Activated naive CD8-positive, alpha-beta T cell treated with anti-CD3 and anti-CD28 coated beads, Interleukin-2, amount 50 U/mL, for 16 hours (primary cell): ENCODE measurements at places on chromosomes 4 and X.

GRCh38 chrX:33808636-33809035, 323.5 kb downstream of the FAM47A start:
- DNase-seq: no peak

DNA sequence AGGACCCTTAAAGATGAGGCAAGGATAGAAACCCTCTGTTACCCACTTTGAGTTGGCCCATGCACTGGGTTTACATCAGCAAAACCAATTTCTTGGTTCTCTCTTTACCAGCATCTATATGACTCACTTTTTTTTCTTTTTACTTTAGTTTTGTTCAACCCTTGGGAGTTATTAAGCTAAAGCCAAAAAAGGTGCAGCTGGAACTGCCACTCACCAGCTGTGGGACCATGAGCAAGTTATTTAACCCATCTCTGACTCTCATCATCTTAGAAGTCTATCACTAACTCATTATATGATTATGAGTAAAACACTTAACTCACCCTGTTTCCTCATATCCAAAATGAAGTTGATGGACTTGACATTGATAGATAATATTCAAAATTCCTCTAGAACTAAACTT, 53.4 kb downstream of the GABRB1 start:
- no peak for DNase-seq

- DNase-seq: no peak
Observed at GRCh38 chr4:10684631-10685030, at the start of gene CLNK. Gene CLNK (minus strand): TSS chr4:10684768. CDS start chr4:10667869, 16,899 bp downstream.

- no peak for DNase-seq
Observed at GRCh38 chrX:97401586-97402136, 518.0 kb downstream of the RPA4 start.

DNA sequence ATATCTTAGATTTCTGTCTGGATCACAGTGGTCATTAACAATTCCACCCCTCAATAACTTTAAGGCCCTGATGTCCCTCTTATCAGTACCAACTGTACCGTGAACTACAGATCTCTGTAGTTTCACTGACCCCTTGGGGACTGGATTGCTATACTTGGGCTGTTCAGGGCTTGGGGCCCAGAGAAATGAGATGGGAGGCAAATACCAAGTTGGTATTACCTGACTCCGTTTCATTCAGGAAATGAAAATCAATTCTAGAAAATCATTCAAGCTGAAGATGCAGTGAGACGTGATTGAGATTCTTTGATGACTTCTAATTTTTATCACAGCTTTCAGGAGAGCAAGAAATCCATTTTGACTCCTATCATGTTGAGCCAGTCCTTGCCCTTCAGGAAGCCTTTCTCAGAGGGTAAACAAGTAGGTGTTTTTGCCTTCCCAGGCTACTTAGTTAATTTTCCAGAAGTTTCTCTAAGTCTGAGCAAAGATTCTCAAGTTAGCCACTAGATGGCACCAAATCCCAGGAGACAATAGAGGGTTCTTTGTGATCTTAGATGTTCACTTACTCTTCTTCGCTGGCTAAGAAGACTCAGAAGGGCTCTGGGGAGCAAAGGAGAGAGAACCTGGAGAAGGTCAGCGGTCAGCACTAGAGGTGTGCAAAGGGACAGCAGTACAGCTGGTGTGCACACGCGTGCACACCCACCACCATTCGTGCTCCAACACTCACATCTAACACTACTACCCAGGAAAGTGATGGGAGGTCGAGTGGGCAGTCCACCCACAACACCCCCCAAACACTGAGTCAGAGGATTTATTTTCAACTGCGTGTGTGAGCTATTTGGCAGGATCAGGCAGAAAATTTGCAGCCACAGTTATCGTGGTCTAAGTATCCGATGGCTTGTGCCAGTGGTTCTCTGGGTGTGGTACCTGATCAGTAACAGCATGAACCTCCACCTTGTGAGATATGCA, 7.4 kb downstream of the HNRNPH2 start:
- DNase-seq: no peak

DNA sequence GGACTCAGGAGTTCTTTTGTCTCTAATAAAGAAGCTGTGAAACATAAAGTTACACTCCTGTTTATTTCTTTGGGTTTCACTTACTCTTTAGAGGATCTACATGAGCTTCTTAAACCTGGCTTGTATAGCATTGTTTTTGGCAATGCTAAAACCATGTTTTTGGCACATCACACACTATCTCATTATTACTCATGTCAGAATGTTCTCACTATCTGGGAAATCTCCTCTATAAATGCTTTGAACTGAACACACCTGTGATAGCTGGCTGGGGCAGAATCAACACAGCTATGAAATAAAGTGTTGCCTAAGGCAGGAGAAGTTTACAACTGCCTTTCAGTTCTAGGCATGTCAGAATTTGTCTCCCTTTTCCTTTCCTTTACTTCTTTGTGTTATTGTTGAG, 52.6 kb downstream of the SULT1B1 start:
- no peak for DNase-seq

DNA sequence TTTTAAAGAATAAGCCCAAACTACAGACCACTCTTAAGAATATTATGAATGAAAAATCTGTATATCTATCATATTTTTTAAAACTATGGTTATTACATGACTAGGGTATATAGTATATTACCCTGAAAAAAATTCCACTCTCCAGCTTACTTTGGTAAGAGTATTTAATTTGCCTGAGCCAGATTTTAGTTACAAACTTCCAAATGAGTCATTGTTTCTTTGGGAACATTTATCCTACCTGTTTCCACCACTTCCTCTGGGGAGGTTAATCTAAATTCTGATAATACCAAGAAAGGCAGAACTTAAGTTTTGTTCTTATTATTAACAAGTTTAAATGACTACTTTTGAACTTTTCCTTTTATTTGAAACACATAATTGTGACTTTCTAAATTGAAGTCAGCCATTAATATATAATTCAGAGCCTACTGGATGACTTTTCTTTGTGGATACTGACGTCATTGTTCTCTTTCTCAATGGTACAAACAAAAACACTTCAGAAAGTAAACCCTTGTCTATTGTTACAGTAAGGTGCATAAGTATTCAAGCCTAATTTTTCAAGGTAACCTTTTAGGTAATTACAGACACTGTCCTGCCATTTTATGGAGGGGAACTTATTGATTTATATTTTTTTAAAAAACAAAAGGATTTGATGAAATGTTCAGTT, 135.6 kb upstream of the TLL1 start:
- no peak for DNase-seq

- DNase-seq: no peak
Observed at GRCh38 chrX:41445171-41445570, 2.0 kb upstream of the NYX start.

DNA sequence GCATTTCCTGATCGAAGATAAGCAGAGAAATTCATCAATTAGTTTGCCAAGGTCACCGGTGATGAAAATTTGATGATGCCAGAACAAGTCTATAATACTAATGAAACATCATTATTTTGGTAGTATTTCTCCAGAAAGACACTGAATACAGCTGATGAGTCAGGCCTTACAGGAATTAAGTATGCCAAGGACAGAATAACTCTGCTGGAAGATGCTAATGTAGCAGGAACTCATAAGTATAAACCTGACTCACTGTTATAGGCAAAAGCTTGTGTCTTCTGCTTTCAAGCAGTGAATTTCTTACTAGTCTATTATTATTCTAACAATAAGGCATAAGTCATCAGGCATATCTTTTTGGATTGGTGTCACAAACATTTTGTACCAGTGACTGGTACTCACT, 1825.1 kb upstream of the IGFBP7 start:
- no peak for DNase-seq

DNA sequence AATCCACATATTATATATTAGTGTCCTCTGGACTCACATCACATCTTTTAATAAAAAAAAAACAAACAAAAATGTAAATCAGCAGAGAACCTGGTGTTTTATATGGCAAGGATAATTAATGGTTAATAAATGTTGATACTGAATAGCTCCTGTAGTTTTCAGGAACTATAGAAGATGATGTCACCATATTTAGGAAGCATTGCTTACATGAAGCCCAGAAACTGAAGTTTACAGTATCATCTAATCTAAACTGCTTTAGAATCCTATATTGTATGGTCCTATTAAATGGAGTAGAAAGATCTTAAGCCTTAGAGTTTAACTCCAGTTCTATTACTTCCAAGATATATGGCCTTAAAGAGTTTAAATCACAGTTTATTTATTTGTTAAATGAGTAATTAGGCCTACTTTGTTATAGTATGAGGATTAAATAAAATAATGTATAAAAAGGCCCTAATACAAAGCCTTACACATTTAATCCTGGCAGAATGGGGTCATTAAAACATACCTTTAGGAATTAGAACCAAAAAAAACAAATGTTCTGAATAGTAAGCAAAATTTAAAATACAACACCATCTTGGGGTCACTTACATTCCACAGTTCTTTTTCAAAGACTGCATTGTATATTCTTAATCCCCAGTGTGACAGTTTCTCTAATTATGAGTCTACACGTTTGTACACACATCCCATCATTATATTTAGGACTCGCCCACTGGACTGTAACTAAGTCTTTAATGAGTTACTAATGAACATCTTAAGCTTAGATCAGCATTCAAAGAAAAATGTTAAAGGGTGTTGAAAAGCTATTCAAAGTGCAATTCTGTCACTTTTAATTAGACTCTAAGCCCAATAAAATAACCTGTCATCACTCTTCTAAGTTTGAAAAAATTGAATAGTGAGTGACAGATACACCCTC, 305.9 kb downstream of the ADGRL3 start:
- DNase-seq: no peak

DNA sequence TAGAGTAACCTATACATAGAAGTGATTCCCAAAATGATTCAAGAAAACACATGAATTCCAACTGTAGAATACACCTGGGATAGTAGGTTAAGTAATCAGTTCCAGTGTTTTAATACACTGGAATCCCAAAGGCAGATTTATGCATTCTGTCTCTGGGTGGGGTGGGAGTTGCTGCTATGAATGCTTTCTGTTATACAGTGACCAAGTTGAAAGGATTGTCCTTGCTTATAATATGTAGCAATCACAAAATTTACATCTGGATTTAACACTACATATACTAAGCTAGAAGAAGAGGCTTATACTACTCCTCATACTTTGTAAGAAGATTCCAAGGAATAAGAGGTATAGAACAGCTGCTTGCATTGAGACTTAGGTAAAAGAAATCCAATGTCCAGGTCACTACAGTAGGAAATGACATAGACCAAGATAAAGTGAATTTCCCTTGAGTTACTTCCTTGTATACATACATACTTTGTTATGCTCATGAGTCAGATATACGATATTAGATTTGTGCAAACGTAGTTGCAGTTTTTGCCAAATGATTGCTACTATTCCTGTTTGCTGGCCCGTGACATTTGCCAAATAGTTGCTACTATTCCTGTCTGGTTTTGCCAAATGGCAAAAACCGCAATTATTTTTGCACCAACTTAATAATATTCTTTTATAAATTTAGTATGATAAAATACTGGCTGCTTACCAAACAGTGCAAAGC, 210.5 kb upstream of the DIAPH2 start:
- no peak for DNase-seq

GRCh38 chr4:9931146-9931545, 90.2 kb downstream of the SLC2A9 start:
- no peak for DNase-seq

- DNase-seq: no peak
Observed at GRCh38 chr4:57191523-57192034, 81.4 kb upstream of the IGFBP7 start.

DNA sequence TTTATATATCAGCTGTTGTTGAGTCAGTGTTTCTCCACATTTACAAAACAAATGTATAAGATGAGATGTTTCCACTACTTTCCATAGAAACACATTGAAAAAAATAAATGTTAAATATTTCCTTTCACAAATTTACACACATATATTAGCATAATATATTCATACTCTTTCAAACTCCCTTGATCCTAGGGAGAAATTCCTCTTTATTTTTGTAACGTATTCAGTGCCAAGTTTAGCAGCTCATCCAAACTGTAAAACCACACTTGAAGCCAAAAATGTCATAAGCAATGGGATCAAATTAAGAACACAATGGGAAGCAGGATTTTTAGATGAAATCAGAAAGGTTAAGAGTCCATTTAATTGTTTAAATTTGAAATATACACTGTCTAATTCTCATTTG, 381.1 kb upstream of the MAD2L1 start:
- DNase-seq: no peak

DNA sequence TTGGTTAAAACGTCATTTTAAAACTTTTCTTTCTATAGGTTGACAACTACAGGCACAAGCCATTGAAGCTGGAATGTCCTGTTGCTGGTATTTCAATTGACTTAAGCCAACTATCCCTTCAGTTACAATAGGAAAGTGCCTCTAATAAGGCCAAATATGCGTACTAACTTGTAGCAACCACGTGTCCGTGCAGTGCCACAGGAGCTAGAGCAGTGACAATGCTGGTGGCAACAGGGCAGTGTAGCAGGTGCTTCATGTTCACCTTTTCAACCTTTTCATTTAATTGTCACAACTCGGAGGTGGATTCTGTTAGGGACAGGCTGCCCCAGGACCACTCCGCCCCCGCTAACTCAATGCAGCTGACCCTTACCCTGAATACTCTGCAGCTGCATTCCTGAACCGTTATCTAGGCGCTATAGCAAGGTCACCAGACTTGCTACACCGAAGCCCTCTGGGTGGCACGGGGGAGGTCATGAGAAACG, 37.7 kb downstream of the ERVMER34-1 start:
- DNase-seq: no peak

GRCh38 chrX:21975812-21976211, 35.3 kb downstream of the SMS start:
- DNase-seq: no peak

DNA sequence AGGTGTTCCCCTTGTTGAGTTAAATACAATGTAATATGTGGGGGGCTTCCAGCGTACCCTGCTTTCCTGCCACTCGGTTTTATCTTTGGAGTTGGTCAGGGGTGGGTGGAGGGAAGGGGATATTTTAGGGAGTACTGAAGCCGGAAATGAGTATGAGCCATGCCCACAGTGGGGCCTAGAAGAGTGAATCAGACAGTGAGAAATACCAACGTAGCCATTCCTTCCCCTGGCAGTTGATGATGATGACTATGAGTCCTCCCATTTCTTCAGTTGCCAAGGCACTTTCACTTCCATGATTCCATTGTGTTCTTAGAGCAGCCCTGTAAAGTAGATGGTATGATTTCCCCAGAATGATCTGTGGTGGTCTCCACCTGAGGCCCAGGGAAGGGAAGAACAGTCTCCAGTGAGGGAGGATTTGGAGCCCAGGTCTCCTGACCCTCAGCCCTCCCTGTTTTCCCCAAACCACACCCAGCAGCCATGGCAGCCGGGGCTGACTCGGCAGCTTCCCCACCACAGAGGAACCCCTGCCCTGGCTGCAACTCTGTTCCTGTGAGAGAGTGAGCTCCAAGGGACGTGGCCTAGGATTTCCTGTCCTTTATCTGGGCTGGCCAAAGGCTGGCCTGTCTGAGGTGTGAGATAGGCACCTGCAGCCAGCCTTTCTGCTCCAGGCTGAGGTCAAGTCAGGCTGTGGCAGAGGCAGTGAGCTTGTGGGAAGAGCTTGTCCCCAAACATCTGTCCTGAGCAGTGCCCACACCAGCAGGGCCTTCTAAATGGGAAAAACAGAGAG, 52.7 kb downstream of the STARD8 start:
- no peak for DNase-seq
